HL-60 (cell line): ENCODE measurements at places on chromosomes 7 and 10.
A peak's percentile ranks its signal among the peaks of the same experiment; 100 is the strongest.

DNA sequence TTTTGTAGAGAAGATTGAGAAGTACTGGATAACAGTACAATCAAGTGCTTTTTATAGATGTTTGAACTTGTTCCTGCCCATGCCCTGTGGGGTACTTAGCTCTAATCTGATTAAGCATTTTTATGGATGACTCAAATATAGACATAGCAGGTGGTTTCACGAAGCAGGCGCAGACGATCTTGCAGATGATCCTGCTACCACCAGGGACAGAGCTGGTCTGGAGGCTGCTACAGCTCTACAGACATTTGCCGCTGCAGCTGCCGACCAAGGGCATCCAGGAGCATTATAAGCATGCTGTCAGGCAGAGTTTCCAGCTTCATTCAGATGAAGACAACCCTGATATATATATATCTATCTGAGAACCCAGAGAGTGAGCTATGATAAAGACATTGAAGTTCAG, 650.4 kb downstream of the NXPH1 start:
- no peak for DNase-seq

GRCh38 chr10:44362866-44363711, 21.8 kb downstream of the CXCL12 start:
- DNase-seq, result no peak

- DNase-seq, result no peak
Observed at GRCh38 chr7:125563964-125564529, 634.4 kb upstream of the POT1 start.

- DNase-seq, result no peak
Observed at GRCh38 chr10:1517684-1518083, 219.6 kb downstream of the ADARB2 start.

- DNase-seq, result no peak
Observed at GRCh38 chr7:106752367-106752766, 91.4 kb upstream of the CCDC71L start.

- DNase-seq, result no peak
Observed at GRCh38 chr7:11591055-11591633, 240.9 kb downstream of the THSD7A start.

DNA sequence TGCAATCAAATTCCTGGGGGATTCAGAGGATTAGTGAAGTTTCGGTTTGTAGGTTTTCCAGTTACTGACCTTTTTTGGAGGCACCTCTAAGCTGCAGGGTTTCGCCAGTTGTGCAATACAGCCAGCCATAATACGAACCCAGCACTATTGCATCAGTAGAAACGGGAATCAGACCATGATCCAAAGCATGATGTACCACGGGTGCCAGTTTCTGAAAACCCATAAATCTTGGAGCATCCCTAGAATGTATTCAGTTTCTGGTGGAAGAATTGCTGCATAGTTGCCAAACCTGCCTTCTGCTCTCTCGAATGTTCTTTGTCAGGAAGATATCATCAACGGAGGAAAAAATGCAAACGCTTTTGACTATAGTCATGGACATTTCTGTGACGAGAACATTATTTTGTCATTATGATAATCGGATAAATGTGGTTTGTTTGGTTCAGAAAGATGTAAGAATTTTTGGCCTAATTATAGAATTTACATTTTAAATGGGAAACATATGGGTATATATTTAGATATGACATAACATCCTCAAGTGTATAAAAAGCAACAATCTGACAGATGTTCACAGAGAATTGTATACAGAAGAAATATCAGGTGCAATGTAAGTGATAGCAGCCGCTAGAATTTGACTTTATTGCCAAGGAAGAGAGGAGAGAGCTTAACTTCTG, 186.2 kb upstream of the PRKCQ start:
- DNase-seq, result no peak

DNA sequence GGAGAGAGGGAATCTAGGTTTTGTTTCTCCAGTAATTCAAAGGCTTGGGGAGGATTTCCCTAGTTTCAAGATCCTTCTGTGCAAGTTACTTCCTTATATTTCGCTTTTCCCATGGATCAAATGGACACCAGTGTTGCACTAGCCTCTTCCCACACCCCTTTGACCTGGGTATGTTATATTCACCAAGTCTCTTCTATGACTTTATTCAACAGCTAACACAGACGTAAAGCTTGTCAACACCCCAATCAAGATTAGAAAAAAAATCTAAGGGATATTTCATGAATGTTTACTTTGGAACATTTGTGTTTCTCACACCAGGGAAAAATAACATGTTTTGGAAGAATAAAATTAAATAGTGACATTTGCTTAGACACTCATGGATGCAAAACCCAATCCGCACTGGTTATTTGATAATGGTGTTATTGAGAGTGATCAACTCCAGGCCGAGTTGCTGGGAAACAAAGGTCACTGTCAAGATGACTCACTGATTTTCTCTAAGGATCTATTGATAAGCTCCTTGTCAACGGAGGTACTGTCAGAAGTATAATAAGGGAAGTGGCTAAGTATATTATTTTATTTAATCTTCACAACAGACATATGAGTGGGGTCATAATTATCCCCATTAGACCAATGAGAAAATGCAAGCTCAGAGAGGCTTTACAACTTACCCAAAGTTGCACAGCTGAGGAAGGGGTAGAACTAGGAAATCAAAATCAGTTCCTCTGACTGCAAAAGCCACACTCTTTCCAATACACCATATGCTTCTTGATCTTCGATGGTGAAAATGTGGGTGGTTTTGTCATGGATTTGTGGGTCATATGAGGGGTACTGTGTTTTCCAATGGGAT, 52.2 kb downstream of the CREB3L2 start:
- no peak for DNase-seq

GRCh38 chr7:80679921-80680907, 41.8 kb downstream of the CD36 start:
- DNase-seq, result peak; percentile 30

GRCh38 chr10:24701447-24701846, 22.2 kb downstream of the ARHGAP21 start:
- no peak for DNase-seq

GRCh38 chr10:65555192-65555591, 1370.6 kb upstream of the LRRTM3 start:
- no peak for DNase-seq

GRCh38 chr7:148790850-148791249, 92.1 kb downstream of the CUL1 start:
- no peak for DNase-seq

DNA sequence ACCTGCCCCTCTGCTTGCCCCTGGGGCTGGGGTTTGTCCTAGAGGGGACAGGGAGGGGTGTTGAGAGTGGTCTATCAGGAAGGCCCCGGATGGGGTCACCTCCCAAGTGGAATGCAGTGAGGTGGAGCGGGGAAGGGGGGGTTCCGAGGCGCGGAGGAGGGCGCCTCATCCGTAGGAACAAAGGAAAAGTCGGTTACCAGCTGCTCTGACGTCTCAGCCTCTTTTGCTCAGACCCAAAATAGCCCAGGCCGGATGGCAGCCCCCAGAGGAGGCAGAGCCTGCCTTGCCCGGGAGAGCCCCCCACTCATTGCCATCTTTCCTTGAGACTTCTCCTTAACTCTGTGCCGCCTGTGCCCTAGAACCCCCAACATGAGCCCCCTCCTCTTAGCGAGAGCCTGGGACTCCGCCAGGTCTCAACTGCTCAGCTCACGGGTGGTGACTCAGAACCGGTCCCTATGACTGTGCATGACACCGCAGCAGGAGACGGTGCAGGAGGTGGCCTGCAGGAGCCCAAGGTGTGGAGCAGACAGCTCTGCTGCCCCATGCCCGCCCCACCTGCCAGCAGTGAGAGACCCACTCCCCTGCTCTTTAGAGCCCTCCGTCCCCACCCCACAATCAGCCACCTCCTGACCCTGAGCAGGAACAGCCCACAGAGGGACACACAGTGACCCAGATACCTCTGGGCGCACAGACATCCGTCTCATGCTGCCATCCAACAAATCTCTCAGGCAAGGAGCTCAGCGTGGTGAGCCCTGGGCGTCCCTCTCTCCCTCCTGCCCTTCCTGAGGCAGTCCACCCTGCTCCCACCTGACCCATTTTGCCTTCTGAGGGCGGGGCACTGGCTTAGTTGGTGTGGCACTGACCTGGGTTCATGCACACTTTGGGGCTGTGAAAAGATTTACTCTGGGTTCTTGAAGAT, 13.1 kb downstream of the STX1A start:
- peak; percentile 22 for DNase-seq

GRCh38 chr10:78148961-78149612, 115.4 kb downstream of the RPS24 start:
- DNase-seq, result no peak

GRCh38 chr10:18368273-18368672, 228.0 kb downstream of the CACNB2 start:
- DNase-seq, result no peak

- DNase-seq, result no peak
Observed at GRCh38 chr7:124954790-124955189, 25.2 kb upstream of the POT1 start.

- DNase-seq, result no peak
Observed at GRCh38 chr7:138570715-138571114, 110.7 kb downstream of the TRIM24 start.

- no peak for DNase-seq
Observed at GRCh38 chr7:71784781-71785180, 627.4 kb downstream of the CALN1 start.

GRCh38 chr7:20304366-20304765, 26.3 kb upstream of the ITGB8 start:
- no peak for DNase-seq

GRCh38 chr7:118152149-118152548, 31.8 kb upstream of the LSM8 start:
- no peak for DNase-seq

GRCh38 chr7:101547022-101547915, 81.8 kb downstream of the MYL10 start:
- DNase-seq, result no peak

- no peak for DNase-seq
Observed at GRCh38 chr7:112143582-112143981, 62.6 kb downstream of the DOCK4 start.

GRCh38 chr7:23787272-23787671, 77.3 kb downstream of the STK31 start:
- DNase-seq, result no peak

- DNase-seq, result peak; percentile 94
Observed at GRCh38 chr7:37354656-37355131, 94.0 kb downstream of the ELMO1 start.

- no peak for DNase-seq
Observed at GRCh38 chr7:132061937-132062336, 505.5 kb upstream of the PODXL start.

DNA sequence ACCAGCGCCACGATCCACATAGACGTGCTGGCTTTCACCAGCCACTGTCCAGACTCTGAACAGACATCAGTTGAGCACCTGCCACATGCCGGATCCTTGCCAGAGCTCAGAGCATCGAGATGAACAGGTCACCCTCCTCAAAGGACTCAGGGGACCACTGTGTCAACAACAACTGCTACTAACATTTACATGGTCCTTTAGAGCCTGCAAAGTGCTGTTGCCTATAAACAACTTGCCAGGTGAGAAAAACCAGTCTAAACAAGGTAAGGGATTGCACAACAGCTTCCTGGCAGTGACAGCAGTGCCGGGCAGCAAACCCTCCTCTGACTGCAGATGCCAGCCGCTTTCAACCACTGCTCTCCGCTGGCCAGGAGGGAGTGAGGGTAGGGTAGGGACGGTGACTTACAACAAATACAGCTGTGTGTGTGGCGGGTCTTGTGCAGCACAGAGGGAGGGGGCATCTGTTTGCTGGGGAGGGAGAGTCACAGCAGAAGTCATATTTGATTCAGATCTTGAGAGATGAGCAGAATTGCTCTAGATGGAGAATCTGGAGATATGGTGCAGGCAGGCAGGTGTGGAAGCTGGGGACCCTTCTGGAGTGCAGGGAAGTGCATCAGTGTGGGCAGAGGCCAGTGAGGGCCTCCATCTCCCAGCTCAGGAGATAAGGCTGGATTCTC, 32.8 kb upstream of the RHEB start:
- no peak for DNase-seq

GRCh38 chr7:142375710-142376313, 118.0 kb upstream of the PRSS58 start:
- peak; percentile 71 for DNase-seq

- no peak for DNase-seq
Observed at GRCh38 chr10:125419831-125420230, 259.5 kb upstream of the CTBP2 start.

GRCh38 chr10:6064119-6064518, 2.0 kb upstream of the IL2RA start:
- no peak for DNase-seq

GRCh38 chr7:117110480-117111315, 157.4 kb downstream of the ST7 start:
- DNase-seq, result no peak

DNA sequence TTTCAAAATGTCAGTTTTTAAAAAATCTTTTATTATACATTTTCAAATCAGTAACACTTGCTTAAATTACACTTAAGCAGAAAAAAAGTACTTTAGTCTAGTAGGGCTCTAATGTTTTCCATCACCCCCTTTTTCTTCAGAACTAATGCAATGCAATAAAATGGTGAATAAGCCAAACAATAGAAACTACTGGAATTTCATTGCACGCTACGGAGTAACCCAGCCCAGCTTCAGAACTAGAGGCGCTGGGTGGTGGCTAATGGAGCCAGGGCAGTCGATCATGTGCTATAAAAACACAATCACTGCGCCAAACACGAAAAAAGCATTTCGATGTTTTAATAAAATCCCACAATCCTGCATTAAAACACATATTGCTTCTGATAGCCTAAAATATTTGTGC, 59.9 kb upstream of the ODAD2 start:
- DNase-seq, result no peak
